BJ (cell line): ENCODE measurements at places on chromosomes 2 and 18.

- no peak for DNase-seq
Measured at GRCh38 chr2:216871333-216871934, 11.6 kb upstream of the TNP1 start.

GRCh38 chr2:241577413-241578122 is 19.0 kb downstream of the BOK start:
- DNase-seq: no peak

DNA sequence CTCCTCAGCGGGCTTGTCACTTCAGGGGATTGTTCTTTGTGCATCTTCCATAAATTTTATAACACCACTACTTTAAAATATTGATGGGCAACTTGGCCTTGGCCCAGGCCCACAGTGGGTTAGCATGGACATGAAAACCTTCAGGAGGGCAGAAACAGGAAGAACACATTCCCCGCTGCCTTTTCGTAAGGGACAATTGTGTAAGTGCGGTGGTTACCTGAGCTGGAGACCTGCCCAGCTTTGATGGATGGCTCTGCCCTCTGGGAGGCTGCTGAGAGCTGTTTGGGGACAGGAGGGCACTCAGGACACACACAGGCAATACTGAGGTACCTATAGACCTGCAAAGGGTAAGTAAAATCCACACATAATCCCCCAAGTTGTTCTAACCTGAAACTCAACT is 46.8 kb downstream of the FECH start:
- DNase-seq: no peak

DNA sequence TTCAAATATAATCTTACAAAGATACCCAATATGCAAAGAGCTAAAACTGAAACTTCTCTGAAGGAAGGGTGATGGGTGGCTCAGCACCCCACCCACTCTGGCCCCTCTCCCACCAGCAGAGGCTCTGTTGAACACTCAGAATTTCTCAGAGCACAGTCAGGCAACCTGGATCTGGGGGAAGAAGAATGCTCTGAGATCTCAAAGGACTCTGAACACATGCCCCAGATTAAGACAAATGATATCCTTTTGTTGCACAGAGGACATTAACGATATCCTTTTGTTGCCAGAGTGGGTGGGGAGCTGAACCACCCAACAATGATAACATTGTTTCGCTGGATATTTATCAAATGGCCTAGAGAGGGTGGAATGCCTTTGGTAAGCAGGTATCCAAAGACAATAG is 104.8 kb downstream of the LBH start:
- no peak for DNase-seq

- DNase-seq: no peak
Measured at GRCh38 chr2:55153584-55154299, 78.4 kb downstream of the CLHC1 start.

DNA sequence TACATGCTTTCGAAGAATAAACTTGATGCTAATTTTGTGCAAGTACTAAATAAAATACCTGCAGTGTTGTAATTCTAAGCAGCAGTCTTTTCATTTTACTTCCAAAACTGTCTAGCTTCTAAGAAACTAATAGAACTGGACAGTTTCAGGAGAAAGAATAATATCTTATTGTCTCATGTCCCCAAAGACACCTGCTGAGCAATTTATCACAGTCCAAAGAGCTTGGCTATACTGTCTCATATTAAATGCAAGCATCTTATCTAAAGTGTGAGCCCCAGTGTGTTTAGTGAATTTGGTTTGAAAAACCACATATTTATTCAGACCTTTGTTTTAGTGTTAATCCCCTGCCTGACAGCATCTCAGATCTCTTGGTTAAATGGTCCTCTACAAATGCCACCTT is 374.3 kb downstream of the TMX3 start:
- no peak for DNase-seq

- DNase-seq: no peak
Measured at GRCh38 chr18:74519320-74520095, 14.8 kb upstream of the CNDP1 start.

GRCh38 chr2:189783451-189783926 is 650 bp downstream of the ORMDL1 start:
- DNase-seq: no peak

- peak; percentile 93 for DNase-seq
Measured at GRCh38 chr2:40434731-40435271, 17.1 kb downstream of the SLC8A1 start.

GRCh38 chr2:147311058-147311430 is 533.8 kb upstream of the ACVR2A start:
- DNase-seq: no peak

- DNase-seq: no peak
Measured at GRCh38 chr2:237597196-237598145, 6.9 kb upstream of the RAB17 start.

DNA sequence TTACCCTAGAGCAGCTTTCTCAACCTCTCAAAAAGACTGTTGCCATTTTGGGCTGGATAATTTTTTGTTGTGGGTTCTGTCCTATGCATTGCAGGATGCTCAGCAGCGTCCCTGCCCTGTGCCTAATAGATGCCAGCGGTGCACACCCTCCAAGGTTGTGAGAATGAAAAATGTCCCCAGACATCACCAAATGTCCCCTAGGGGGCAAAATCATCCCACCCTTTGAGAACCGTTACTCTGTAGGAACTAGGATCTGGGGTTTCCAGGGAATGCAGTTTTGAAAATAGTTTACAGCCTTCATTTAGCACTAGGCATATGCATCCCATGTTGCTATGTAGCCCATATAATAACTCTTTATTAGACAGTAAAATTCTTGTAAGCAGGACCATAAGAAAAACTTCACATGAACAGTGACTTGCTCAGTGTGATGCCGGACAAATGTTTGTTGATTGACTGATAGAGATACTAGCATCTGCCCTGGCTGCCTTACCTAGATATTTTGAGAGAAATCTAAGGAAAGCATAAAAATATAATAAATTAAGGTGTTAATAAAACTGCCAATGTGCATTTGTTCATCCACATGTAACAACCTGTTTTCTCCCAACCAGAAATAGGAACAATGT is 79.2 kb upstream of the EPC2 start:
- no peak for DNase-seq

GRCh38 chr18:47915229-47915628 is 15.2 kb downstream of the SMAD2 start:
- no peak for DNase-seq

- peak; percentile 44 for DNase-seq
Measured at GRCh38 chr2:144519934-144520731, at the start of gene ZEB2. Gene ZEB2 (minus strand): TSS chr2:144520119. CDS start chr2:144517350, 2,769 bp downstream.

- no peak for DNase-seq
Measured at GRCh38 chr2:151114874-151115273, 146.8 kb downstream of the RBM43 start.

GRCh38 chr2:3458396-3459184 is 60.7 kb downstream of the ADI1 start:
- DNase-seq: no peak

- no peak for DNase-seq
Measured at GRCh38 chr2:68039317-68039716, 23.5 kb downstream of the C1D start.

DNA sequence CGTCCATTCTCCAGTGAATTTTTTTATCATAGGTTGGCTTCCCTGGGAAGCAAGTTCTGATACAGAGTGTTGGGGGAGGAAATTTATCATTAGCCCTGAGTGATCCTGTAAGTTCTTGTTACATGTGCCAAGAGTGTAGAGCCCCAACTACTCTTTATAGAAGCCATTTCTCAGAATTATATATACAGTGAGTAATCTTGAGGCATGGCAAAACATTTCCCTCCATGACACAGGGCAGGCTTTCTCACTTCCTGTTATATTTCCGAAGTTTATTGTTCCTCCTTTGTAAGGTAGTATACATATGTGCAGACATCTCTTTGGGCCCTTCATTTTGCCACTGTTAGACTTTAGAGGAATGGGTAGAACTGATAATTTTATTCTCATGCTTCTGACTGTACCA is 484.7 kb upstream of the NRXN1 start:
- DNase-seq: no peak

DNA sequence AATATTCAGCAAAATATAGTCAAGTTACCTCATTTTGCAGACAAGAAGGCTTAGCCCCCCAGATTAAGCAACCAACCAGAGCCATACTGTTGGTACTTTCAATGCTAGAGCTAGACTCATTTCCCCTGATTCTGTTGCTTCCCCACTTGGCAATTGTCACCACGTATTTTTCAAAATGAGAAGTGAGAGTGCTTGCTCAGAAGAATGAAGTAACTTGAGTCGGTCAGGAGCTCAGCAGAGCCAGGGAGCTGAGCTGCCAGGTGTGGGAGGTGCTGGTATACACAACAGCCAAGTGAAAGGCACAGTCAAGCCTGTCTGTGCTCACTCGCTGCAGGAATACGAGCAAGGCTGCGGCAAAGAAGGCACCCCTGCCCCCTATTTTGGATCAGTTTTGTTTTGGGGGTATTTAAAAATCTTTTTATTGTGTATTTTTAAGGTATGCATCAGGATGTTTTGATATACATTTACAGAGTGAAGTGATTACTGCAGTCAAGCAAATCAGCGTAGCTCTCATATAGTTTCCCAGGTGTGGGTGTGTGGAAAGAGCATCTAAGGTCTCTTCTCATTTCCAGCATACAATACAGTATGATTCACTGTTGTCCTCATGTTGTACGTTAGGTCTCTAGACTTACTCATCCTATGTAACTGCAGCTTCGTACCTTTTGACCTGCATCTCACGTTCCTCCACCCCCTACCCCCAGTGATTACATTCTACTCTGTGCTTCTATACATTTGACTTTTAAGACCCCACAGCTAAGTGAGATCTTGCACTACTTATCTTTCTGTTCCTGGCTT is 62.4 kb downstream of the MRPS9 start:
- DNase-seq: no peak

DNA sequence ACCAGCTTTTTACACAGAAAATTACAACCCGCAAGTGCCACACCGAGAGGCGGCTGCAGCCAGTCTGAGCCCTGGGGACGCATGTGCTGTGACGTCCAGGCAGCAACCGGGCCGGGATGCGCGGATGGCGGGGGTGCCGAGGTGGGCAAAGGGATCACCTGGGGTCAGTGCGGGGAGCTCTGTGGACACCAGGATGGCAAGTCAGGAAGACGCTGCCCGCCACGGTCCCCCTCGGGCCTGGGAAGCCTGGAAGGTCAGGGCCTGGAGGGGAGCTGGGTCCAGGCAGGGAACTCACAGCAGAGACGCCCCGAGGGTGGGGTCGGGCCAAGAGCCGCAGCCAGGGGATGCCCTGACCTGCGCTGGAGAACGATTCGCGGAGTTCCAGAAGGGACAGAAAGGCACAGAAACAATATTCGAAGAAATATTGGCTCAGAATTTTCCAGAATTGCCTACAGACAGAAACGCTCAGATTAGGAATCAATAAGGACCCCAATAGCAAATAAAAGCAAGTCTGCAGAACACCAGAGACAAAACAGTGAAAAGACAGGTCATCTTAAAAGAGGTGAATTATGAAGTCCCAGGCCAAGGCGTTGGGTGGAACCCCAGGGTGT is 11.7 kb upstream of the KIF1A start:
- DNase-seq: no peak

DNA sequence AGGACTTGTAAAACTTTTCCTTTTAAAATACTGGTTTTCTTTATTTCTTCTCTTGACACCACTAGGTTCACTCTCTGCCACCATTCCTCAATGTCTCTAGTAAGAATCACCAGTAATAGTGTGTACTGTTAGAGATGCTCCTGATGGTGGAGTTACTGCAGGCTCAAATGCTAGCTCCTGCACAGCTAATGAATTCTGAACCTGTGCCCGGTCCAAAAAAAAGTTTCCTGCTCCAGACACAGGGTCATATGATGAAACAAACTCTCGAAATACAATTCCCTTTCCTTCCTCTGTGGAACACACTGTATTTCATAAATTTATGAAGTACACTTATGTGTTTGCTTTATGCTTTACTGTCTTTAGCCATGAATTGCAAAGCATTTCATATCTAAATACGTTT is 19.2 kb downstream of the PMS1 start:
- DNase-seq: no peak

DNA sequence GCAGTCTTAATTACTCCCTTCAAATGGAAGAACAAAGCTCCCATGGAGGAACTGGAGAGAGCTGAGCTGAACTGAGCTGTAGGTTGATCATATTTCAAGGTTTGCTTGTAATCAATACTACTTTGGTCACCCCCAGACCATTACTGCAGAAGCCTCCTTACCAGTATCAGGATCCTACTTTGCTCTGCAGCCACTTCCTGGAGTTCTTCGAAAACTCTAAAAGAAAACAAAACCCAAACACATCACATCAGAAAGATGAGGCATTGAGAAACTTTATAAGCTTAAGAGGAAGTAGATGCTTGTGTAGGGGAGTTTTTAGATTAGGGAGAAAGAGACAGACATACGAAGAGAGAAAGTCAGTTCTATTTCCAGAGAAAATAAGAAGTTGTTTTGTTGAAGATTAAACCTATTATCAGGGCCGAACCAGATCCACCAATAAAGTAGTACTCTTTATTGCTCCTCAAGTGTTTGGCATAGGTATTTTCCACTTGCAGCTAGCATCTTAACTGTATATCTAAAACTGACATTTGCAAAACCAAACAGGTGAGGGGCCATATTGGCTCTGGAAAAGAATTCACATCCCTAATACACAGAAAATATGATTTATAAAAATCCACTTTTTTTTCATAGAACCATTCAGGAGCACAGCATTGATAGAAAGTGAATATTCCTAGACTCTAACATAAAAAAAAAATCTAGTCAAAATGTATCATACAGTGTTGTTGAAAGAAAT is 166.9 kb upstream of the KLF7 start:
- no peak for DNase-seq

- no peak for DNase-seq
Measured at GRCh38 chr18:52237551-52237950, 102.4 kb upstream of the DCC start.

- DNase-seq: peak; percentile 4
Measured at GRCh38 chr2:180077295-180077906, 70.3 kb upstream of the CWC22 start.

- DNase-seq: no peak
Measured at GRCh38 chr2:98664323-98664722, 55.9 kb downstream of the UNC50 start.

GRCh38 chr18:3463051-3463450 is 13.1 kb downstream of the TGIF1 start:
- no peak for DNase-seq

- DNase-seq: no peak
Measured at GRCh38 chr2:19797871-19798270, 103.9 kb downstream of the TTC32 start.

DNA sequence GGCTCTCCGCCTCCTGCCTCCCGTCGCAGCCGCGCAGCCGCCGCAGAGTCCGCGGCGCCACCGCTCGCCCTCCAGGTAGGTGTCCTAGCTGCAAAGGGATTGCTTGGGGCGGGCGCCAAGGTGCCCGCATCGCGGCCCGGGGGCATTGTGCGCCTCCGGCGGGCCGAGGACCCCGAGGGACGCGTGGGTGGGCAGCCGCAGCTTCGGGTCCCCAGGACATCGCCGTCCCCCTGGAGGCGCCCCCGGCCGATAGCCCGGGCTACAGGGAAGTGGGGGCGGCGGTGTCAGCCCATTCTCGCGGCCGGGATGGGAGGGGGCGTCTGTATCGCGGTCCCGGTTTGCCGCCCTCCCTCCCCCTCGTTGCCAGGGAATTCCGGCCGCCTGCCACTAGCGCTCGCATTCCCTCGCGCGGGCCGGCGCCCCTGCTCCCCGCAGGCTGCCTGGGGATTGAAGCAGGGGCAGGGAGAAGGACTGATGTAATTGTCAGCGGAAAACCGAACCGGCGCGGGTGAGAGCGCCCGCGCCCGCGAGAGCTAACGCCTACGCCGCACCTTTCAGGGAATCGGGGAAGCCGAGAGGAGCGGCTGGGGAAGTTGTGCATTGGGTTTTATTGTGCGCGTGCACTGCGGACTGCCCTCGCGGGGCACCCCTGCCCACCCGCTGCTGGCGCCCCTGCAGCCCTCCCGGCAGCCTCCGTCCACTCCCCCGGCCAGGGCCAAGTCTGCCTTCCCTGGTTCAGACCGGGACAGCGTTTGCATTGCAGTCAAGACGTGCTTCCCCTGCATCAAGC is 483 bp downstream of the OSBPL6 start:
- peak; percentile 4 for DNase-seq
